ENCODE measurements at places on chromosomes 1 and 21.

DNA sequence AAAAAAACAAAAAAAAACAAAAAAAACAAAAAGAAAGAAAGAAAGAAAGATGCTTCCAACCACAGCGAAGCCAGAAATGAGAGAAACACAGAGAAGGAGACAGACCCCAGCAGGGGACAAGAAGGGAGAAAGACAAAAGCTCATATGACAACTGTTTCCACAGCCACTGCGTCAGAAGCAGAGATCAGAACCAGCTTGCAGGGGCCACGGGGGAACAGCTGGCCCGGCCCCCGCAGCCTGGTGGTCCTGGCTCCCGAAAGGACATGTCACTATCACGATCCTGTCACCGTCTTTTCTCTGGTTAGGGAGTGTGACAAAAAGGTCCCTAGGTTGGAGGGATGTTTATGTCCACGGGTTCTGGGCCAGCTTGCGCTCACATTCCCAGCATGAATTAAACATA lies 60.7 kb downstream of the ACOT7 start:
- DNase-seq, result no peak

DNA sequence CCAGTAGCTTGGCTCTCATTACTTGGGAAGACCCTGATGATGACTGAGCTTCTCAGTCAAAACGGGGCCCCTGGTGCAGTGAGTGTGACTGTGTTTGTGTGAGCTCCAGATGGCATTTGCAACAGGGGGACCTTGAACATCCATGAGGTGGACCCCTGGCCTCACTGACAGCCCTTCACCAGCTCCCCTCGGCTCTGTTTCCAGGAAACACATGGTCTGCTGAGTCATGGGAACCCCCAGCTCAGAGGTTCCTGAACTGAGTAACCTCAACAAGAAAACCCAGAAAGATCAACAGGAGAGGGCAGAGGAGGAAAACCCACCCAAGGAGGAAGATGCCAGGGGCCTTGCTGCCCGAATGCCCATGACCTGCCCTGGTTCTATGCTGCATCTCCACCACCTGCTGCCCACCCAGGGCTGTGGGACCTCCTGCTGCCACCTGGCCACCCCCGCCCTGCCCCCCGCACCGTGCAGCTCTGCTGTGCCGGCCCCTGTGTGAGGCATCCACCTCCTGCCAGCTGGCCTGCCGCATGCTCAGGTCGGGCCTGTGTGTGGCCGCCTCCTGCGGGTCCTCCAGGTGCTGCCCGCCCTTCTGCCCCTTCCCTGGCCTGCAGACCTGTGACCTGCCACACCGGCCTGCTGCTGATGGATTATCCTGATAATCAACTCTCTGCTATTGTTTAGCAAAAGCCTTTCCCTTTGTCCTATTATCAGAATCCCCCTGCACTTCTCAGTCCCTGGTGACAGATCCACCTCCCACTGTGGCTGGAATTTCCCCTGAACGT lies 4.2 kb upstream of the KRTAP12-1 start:
- peak; percentile 53 for DNase-seq

GRCh38 chr1:26907071-26907917 lies 6.5 kb downstream of the NR0B2 start:
- no peak for DNase-seq

DNA sequence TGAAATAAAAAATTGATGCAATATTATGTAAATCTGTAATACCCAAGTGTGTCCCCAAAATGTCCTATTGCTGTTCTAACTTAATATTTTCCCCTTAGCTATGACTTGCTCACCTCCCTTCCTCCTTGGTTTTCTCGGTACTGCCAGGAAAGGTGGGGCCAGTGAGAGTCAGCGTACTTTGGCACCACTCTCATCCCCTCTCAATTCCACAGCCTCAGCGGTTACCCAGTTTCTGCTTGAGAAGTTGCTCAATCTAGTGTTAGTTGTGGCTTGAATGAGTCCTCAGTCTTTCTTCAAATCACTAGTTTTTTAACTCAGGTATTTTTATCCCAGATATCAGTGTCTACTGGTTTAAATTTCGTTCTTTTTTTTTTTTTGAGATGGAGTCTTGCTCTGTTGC lies 32.3 kb downstream of the BCAS2 start:
- DNase-seq, result no peak

DNA sequence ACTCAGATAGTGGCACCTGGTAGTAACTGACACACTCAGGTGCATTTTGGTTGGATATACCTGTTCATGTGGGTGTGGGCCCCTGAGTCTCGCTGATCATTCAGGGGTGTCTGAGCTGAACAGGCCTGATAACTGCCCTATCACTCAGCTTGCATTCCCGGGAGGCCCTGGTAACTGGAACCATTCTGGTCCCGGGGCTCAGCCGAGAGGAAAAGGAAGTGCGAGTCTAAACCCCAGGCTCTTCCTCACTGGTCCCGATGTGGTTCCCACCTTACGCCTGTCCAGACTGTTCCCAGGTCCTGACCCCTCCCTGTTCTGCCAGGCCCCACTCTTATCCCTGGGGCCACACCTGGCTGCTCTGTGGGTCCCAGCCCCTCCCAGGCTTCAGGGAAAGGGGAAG lies 11.7 kb upstream of the CDK18 start:
- no peak for DNase-seq

DNA sequence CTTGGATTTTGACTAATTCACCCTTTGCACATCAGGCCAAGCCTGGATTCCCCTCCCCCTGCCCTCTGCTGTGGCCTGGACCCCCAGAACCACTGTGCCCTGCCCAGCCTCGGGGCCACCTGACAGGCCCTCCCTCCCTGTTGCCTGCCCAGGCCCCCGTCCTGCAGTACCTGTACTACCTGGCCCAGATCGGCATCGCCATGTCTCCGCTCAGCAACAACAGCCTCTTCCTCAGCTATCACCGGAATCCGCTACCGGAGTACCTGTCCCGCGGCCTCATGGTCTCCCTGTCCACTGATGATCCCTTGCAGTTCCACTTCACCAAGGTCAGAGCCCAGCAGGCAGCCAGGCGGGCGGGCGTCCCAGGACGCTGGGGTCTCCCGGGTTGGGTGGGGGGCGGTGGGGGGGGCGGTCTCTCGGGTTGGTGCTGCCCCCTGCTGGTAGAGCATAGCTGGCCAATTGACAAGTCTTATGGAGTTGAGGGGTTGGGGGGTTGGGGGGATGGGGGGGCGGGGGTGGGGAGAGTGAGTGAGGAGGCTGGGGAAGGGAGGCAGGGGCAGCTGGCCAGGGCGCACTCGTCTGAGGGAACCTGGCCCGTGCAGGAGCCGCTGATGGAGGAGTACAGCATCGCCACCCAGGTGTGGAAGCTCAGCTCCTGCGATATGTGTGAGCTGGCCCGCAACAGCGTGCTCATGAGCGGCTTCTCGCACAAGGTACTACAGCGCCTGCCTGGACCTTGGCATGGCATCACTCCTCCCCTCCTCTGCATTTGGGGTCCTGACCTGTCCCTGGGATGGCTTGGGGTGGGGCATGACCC lies 10.7 kb downstream of the AMPD2 start:
- no peak for DNase-seq

- DNase-seq, result no peak
Measured at GRCh38 chr1:236663934-236664333, 22.4 kb upstream of the ACTN2 start.

DNA sequence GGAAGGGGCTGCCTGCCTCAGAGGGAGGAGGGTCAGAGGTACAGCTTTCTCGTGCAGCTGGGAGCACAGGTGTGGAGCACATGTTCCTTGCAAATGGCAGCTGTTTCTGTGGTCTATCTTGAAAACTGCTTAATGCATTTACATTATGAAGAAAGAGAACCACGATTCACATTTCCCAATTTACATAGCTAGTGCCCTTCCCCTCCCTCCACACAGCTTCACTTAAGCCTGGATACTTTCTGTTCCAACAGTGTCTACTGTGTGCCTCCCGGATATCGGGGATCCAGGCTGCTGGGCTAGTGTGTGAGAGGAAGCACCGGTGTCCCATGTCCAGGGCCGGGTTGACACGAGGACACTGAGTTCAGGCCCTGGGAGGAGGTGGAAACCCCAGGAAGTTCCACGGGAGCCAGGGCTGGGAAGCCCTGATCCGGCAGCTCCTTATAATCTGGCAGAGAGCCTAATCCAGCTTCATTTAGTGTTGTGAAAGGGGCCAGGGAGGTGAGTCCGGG lies 31.6 kb downstream of the TMCC2 start:
- no peak for DNase-seq

- DNase-seq, result no peak
Measured at GRCh38 chr1:100794748-100795645, 75.5 kb downstream of the VCAM1 start.

DNA sequence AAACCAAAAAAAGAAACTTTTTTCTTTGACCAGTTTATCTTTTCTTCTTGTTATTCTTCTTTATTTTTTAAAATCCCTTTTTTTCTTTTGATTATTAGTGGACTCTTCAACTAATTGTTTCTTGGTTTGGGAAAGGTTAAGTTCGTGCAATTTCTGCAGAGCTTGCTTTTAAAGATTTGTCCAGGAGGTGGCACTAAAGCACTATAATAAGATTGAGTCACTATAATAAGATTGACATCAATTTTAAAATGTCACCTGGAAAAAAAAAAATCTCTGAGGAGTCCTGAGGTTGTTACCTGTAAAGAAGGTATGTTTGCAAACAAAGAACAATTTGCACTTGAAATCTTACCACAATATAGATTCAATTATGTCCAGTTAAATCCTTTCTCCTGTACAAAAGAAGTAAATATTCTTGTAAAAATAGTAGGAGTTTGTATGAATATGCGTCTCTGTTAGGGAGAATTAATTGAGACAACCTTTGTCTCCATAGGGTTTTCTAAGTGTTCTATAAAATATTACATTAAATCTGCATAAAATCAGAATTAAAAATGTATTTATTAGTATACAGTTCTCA lies 166.7 kb downstream of the ADGRL4 start:
- no peak for DNase-seq

GRCh38 chr1:220684890-220685289 lies 5.3 kb upstream of the C1orf115 start:
- DNase-seq, result no peak

DNA sequence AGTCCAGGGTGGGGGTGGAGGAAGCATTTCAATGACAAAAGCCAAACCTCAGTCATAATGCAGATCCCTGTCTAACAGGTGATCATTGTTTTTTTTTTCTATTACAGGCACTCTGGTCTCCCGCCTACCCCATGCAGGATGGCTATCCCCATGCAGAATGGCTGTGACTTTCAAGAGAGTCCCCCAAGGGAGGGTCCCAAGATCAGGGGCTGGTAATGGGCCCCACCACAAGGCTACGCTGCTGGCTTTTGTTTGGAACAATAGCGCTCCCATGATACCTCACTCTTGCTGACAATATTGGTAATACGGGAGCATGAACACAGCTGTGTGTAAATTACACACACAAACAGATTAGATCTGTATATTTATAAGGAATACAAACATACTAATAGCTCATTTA lies 119.4 kb downstream of the SLC45A1 start:
- no peak for DNase-seq

DNA sequence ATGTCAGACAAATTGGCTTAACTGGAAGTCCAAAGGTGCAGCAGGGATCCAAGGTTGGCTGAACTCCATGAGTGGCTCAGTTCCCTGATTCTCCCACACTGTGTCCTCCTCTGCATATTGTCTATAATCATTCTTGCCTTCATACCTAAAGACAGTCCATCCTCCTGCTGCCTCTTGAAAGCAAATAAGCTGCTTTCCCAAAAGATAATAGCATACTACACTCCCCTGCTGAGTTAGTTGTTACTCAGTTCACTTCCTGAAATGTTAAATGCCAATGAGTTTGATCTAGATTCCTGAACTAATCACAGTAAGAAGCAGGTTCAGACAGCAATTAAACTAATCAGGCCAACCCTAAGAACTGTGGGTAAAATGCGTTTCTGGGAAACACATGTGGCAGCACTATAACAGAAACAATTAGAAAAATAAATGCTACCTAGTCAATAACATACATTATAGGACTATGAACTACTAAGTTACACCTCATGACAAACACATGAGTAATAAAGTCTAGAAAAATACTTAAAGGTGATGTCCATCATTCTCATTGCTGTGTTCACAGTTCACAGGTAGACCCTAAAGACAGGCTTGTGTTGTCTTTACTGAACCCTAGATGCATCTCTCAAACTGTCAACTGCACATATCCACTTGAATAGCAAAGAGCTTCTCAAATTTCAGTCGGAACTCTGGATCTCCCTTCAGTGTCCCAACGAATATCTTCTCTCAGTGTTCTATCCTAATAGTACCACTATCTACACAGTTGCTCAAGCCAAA lies 50.8 kb upstream of the BOLA1 start:
- DNase-seq, result no peak

DNA sequence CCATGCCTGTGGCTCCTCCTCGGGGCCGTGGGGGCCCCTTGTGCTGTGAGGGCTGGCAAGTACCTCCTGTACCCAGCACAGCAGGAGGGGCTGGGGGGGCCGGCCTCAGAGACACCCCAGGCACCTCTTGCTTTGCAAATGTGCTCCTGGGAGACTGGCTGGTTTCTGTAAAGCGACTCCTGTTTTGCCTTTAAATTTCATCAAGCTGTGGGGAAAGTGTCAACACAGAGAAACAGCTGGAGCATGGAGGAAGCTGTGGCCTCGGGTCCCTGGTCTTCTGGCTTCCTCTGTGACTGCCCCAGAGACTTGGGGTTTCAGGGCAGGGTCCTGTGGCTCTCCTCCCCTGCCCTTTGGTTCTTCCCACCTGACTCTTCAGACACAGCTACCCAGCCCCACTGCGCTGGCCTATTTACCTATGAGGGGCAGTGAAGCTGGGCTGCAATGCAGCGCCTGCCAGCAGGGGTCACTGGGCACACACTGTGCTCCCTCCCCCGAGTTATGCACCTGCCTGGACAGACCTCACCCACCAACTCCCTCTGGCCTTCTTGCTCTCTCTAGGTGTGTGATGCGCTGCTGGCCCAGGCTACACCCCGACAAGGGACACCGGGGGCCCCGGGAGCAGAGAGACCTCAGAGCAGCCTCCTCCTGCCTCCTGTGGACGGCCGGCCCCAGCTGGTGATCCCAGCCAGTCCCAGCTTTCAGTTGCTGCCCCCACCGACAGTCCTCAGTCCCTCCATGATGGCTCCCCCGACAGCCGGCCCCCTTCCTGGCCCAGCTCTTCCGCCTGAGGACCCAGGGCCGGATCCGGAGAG lies 17.6 kb upstream of the PEX10 start:
- DNase-seq, result no peak

DNA sequence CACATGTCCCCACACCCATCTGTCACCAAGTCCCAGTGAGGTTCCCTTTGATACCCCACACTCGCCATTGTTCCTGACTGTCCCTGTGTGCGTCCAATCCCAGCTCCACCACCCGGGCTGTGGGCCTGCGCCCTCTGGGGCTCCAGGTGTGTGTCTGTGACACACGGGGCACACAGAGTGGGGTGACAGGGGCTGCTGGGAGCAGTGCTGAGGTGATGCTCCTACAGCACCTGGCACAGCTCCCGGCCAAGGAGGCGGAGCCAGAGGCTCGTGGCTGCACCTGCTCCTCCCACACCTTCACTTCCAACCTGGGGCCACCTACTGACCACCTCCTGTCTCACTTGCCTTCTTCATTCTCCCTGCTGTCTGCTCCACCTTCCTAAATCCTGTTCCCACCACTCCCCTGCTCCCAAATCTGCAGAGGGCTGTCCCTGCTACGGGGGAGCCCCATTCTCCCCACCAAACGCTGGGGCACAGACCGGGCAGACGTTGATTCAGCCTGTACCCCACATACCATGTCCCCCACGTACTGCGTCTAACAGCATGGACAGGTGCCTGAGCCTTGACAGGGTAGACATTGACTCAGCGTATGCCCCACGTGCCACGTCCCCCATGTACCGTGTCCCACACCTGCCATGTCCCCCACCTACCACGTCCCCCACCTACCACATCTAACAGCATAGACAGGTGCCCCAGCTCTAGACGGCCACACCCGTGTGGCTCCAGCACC lies 16.4 kb downstream of the WDR4 start:
- peak; percentile 63 for DNase-seq

- no peak for DNase-seq
Measured at GRCh38 chr1:1022302-1023009, 2.5 kb downstream of the AGRN start.

Measured in upper lobe of right lung (tissue), 1 donor.